Thymus (tissue), 14 donors: ENCODE measurements at places on chromosomes 7 and 10. TPM values are rescaled to one million over a fixed set of nuclear protein-coding genes. Genes with fewer than 3 reads are reported as not detected.

- H3K4me3 ChIP-seq = no peak overlapping the region
- DNase-seq = no peak
- H3K27ac ChIP-seq = no peak overlapping the region
Observed at GRCh38 chr10:48414778-48415177, 108.3 kb downstream of the MAPK8 start.

- no peaks in the 10 kb centered on the region for H3K36me3 ChIP-seq
- no peak overlapping the region for H3K27ac ChIP-seq
- DNase-seq = peak; percentile 68
- H3K4me1 ChIP-seq = peaks cover 5% of the 10 kb centered on the region
Observed at GRCh38 chr7:106056513-106057203, 55.5 kb downstream of the SYPL1 start.

The PRKG1 gene
- 7.4 TPM for total RNA-seq

GRCh38 chr10:67005981-67006380, 80.1 kb downstream of the LRRTM3 start:
- H3K4me3 ChIP-seq = no peak overlapping the region
- no peaks in the 10 kb centered on the region for H3K27me3 ChIP-seq
- H3K4me1 ChIP-seq = no peaks in the 10 kb centered on the region
- no peaks in the 10 kb centered on the region for H3K36me3 ChIP-seq
- DNase-seq = no peak

DNA sequence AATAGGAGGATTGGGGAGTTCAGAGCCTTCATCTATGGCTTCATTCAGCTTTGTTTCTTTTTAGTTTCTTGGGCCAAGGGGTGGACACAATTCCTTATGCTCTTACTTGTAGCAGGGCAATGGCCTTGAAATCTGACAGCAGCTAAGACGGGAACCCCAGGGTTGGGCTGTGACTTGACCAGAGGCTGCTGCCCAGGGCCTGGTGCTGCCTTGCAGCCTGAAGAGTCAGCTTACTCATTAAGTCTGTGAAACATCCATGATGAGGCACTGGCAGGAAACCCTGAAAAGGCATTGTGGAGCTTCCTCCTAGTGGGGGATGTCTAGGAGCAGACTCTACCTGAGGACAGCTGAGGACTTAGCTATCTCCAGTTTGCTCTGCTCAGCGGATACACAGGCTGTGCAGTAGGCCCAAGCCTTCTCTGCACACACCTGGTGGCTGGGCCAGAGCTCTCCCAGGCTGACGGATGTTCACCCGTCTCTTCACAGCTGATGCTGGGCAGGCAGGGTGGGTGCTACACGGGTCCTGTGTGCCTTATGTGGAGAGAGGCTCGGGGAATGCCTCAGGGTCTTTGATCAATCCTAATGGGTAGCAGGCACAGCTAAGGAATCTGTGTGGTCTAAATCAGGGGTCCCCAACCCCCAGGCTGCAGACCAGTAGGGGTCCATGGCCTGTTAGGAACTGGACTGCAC, 17.8 kb downstream of the CXCL12 start:
- no peaks in the 10 kb centered on the region for H3K4me1 ChIP-seq
- no peaks in the 10 kb centered on the region for H3K27me3 ChIP-seq
- DNase-seq = no peak
- H3K4me3 ChIP-seq = no peak overlapping the region
- H3K36me3 ChIP-seq = no peaks in the 10 kb centered on the region
- no peak overlapping the region for H3K27ac ChIP-seq

DNA sequence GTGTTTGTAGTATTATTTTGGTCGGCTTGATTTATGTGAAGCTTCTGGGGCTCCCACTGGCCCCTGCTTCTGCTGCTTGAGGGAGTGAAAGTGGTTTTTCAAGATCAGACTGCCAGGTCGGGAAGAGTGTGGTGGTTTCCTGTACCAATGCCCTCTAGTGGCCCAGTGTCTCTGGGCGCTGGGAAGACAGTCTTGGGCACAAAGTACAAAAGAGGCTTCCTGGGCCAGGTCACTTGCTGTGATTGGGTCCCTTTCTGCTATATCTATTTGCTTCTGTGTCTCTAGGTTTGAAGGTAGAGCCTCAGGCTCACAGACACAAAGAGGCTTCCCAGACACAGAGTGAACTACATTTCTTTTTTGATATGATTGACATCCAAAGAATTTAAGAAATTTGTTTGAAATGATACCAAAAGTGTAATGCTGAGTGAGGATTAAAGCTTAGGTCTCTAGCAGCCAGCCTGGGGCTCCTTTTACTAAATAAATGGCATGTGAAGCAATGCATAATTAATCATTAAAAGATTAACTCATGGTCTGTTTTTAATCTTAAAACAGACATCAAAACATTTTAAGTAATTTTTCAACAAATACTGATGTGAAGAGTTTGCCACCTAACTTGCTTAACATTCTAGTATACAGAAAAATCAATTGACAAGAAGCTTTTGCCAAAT, 36.3 kb downstream of the ABCB1 start:
- no peaks in the 10 kb centered on the region for H3K27me3 ChIP-seq
- peak; percentile 13 for DNase-seq
- no peaks in the 10 kb centered on the region for H3K4me1 ChIP-seq
- H3K27ac ChIP-seq = no peak overlapping the region
- H3K36me3 ChIP-seq = no peaks in the 10 kb centered on the region

DNA sequence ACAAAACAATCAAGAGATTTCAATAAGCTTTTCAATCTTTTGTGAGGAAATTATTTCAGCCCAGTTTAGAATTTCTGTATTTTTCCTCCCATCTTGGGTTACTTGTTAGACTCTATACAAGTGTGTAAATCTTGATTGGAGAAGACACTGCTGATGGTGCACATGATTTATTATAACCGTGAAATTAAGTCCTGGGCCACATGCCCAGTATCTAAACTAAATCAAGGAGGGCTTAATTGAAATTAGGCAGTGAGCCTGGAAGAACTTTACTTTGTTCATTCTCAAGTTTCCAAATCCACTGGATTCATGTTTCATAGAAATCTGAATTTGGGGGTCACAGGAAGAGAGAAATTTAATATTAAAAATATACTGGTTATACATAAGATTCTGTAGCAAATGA, 44.5 kb downstream of the CSTF2T start:
- no peaks in the 10 kb centered on the region for H3K27me3 ChIP-seq
- no peaks in the 10 kb centered on the region for H3K36me3 ChIP-seq
- no peak for DNase-seq
- no peak overlapping the region for H3K4me3 ChIP-seq

GRCh38 chr10:72081772-72082590, 6.4 kb downstream of the SPOCK2 start:
- H3K27ac ChIP-seq = no peak overlapping the region
- no peak overlapping the region for H3K4me3 ChIP-seq
- peaks cover 2% of the 10 kb centered on the region for H3K27me3 ChIP-seq
- H3K36me3 ChIP-seq = peaks cover 27% of the 10 kb centered on the region
- peaks cover 93% of the 10 kb centered on the region for H3K4me1 ChIP-seq
- no peak for DNase-seq
